ENCODE measurements at places on chromosomes 13 and 19.
A peak's percentile ranks its signal among the peaks of the same experiment; 100 is the strongest.

DNA sequence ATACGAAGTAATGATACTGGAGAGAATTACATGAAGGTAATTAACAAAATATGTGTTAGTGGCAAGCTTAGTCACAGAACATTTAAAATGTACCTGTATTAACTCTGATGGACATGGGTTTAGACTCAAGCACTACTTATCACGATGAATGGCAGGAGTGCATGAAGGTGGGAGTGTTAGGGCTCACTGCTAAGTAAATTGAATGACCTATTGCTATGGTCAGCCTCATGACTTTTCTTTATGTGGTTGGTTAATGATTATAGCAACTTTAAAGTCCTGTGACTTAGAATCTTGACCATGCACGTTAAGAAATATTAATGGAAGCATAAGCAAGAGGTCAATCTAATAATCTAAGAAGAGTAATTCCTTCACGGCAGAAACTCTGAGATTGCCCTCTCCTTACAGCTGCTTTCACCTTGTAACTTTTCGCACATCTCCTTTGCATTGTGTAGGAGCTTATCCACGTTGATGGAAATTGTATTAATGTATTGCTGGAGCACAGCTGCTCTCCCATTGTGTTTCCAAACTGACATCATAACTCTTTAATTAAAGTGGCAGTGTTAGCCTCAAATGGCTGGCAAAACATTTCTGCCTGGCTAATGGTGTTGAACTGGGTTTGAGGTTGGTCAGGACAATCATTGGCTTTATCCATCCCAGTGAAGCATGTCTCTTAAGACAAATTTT lies 114.5 kb downstream of the RXFP2 start:
- no peak for DNase-seq

- DNase-seq = no peak
These were observed 206.8 kb downstream of the PCDH9 start for GRCh38 chr13:67023130-67023876.

DNA sequence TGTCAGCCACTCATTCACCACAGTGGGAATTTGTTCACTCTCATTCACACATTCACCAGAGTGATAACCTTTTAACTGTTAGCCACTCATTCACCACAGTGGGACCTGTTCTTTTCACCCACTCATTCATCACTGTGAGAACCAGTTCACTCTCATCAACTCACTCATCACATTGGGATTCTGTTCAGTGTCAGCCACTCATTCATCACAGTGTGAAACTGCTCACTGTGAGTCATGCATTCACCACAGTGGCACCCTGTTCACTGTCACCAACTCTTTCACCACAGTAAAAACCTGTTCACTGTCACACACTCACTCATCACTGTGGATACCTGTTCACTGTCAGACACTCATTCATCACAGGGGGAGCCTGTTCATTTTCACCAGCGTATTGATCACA lies 43.5 kb upstream of the ZNF85 start:
- no peak for DNase-seq

DNA sequence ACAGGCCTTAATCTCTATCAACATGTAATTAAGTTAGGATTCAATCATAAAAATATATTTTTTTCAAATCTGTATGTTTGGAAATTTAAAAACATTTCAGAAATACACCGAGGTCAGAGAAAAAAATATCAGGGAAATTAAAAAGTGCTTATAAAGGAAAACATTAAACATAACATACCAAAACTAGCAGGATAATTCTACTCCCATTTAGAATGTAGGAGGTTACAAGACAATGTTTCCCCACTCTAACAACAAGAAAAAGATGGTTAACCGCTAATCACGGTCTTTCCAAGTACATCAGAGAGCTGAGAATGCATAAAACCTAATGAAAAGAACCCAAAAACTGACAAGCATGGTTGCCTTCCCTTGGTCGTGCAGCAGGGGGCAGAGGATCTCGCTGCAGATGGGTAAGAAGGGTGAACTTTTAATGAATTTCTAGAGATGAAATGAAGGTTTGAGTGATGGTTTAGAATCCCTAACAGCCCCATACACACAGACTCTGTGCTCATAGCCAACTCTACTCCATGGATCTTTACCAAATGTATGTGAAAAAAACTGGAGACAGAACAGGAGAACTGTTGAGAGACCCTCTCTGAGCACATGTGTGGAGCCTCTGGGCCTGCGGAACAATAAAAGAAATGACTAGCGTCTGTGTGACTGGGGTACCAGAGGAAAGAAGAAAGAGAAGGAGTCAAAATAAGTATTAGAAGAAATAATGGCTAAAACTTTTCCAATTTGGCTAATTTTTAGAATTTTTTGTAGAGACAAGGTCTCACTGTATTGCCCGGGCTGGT lies 51.3 kb upstream of the LSM14A start:
- peak; percentile 2 for DNase-seq

GRCh38 chr13:112236016-112236415 lies 140.1 kb upstream of the SPACA7 start:
- no peak for DNase-seq

- DNase-seq = no peak
These were observed 67.4 kb upstream of the CLDN10 start for GRCh38 chr13:95485045-95485517.

DNA sequence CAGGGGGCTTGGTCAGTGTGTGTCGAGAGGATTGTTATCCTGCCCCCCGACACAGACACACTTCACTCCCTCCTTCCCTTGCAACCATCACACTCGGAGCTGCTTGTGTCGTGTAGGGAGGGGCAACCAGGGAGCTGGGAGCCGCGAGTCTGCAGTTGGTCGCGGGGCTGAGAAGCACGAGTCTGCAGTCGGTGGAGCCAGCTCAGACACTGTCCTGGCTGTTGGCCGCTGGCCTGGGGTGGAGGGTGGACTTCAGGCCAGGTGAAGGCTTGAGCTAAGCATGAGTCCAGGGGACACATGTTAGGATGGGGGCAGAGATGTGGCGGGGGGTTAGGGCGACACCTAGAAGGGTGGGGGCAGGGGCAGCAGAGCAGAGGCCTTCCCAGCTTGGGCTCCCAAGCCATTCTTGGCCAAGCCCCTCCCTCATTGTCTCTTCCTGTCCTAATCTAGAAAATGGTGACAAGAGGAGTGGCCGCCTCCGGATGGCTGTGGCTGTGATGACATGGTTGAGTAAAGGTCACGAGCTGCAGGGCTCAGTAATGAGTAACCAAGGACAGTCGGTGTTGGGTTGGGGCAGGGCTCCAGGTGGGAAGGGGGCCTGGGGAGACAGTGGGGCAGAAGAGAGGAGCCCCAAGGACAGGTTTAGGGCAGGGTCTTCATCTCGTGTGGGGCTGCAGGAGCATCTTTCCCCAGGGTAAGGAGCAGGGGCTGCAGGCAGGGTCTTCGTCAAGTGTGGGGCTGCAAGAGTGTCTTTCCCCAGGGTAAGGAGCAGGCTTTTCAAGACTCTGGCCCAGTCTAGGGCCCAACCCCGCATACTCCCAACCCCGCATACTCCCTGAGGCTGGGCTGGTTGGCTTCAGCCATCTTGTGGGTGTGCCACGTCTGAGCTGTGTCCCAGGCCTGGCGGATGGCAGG lies 8.6 kb downstream of the PPP5C start:
- no peak for DNase-seq

DNA sequence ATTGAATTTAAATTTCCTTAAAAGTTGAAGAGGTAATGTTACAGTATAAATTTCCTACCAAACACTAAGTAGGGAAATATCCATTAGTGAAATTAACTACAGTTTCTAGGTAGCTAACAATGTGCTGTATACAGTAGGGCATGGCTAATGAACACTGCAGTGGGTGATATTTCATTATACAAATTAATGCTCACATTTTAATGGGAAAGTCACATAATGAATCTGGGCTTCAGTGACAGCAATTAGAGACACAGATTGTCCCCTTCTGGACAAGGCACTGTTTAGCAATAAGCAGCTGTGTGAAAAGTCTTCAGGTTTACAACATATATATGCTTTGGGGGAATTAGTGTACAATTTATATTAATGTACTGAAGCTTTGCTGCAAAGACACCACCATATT lies 169.4 kb downstream of the ZNF536 start:
- DNase-seq = no peak

GRCh38 chr13:30038884-30039283 lies 188.5 kb upstream of the UBL3 start:
- DNase-seq = no peak

GRCh38 chr19:4575267-4576015 lies 16.0 kb upstream of the SEMA6B start:
- no peak for DNase-seq

DNA sequence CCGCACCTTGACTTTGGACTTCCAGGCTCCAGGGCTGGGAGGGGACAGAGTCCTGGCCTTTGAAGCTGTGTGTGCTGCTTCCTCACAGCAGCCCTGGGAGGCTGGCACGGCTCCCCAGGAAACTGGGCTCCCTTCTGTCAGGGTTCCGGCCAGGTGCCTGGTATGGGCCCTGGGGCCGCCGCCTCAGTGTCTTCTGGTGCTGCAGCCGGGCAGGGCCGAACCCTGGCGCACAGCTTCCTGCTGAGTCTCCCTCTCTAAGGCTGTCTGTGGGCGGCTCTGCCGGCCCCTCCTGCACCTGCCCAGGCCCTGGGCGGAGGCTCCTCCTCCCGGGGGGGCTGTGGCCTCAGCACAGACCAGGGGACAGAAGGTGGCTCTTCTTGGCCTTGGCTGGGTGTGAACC lies 32.4 kb downstream of the GPX4 start:
- DNase-seq = no peak

- DNase-seq = no peak
These were observed 748 bp downstream of the RAB4B start for GRCh38 chr19:40778706-40779284.

DNA sequence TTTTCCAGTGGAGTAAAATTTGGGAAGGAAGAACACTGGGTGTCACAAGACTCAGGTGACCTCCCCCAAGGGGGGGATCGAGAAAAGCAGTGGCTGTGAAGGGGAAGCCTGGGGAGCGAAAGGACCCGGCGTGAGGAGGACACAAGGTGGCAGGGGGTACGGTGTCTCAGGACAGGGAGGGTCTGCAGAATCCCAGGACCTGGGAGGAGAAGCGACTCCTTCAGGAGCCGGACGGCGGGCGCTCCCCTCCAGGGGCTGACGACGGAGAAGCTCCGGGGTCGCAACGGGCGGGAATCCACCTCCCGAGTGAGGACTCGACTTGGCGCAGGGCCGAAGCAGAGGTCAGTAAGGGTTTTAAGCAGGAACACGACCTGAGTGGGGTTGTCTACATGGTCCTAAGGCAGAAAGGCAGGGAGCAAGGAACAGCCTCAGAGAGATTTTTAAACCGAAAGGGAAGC lies 529 bp downstream of the ZNF836 start:
- no peak for DNase-seq

DNA sequence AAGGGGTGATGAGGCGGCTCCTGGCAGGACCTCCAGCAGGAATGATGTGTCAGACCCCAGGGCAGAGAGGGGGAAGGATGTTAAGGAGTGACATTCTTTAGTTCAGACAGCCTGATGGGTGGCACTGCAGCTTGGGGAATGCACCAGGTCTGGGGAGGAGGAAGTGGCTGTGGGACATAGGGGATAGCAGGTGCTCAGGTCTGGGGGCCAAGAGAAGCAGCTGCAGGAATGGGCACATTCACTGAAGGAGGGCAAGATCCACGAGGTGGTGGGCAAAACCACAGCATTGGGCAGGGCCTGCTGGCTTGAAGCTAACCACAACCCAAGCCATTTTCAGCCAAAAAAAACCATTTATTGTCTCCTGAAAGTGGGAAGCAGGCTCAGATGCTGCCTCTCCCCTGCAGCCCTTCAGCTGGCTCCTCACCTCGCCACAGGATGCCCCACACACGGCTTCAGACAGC lies 26.5 kb downstream of the COMP start:
- no peak for DNase-seq

DNA sequence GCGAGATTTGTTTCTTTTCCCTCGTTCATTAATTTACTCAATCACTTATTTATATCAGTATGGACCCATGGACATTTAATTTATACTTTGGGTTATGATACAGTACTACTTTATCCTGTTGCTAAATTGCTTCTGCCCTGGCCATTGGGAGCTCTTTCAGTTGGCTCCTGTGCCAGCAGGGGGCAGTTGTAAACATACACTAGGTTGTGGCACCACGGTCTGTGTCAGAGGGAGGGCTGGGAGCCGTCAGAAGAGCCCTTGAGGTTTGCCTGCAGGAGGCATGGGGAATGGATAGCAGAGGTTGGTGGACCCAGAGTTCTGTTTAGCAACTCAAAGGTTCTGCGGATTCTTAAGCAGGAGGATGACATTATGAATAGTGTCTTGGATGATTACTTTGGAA lies 94.3 kb downstream of the ERCC5 start:
- no peak for DNase-seq

GRCh38 chr19:2289714-2290435 lies 7.9 kb upstream of the PEAK3 start:
- DNase-seq = no peak

- DNase-seq = no peak
These were observed 1.8 kb downstream of the TMEM91 start for GRCh38 chr19:41377977-41378709.

- DNase-seq = no peak
These were observed 184.2 kb downstream of the SUCLA2 start for GRCh38 chr13:47816831-47817230.

DNA sequence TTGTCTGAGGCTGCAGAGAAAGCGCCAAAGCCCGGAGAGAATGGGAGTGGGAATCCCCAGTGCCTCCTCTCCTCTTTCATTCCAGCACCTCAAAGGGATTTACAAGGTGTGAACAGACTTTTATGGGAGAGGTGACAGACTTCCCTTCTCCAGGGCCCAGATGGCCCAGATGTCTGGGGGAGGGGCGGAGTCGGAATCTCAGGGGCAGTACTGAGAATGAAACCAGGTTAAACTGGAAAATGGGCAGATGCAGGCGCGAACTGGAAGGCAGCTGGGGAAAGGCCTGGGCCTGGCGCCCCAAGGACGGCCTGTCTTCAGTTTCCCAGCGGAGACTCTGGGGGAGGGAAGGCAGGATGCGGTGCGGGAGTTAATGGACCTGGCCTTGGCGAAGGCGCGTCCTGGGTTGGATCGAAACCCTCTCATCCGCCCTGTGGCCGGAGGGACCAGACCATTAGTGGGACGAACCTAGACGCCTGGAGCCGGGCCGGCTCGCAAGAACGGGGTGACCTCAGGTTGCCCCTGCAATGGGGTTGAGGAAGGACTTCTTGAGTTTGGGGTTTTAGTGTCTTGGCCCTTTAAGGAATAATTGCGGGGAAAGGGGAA lies 592 bp upstream of the TRIP10 start:
- no peak for DNase-seq

DNA sequence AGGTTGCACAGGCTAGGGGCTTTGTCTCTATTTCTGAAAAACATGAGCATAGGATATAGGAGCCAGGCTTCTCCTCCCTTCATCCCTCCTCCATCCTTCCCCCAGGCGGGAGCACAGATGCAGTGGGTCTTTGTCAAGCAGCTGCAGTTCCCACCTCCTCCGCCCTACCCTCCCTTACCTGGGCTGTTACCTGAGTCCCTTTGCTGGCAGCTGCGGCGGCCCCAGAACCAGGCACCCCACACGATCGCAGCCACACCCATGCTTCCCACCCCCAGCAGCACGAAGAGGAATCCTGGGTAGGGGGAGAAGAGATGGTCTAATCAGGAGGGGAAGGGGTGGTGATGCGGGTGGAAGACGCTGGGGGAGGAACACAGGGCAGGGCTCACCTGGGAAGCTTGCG lies 7.8 kb downstream of the TMIGD2 start:
- no peak for DNase-seq

All from stimulated activated CD8-positive, alpha-beta memory T cell treated with anti-CD3 and anti-CD28 coated beads, Interleukin-2, amount 100 ng/mL, for 1 hour (primary cell).